ENCODE measurements at places on chromosomes 11 and 22.

DNA sequence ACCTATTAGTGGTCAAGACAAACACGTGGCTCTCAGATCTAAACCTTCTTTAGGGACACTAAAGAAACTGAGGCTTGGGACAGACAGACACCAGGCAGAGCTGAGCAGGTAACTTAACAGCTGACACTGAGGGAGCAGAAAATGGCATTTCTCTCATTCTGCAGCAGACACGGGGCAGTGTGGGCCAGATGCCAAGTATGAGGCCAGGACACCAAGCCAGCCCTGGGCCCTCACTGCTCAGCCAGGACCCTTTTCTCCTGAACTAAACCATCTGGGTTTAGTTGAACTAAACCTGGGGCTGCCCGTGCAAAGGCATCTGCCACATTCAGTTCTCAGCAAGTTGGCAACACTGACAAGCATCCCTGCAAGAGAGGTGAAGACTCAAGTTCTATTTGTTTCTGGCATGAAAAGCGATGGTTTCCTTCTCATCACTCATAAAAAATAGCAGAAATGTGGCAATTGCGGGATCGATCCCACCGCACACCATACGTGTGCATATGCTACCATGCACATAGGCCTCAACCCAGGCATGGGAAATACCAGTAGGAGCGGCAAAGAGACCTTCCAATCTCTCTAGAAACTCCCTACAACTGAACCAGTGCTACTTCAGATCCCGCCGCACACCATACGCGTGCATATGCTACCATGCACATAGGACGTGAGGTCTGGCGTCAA is 100.1 kb upstream of the BID start:
- H3K4me3 ChIP-seq = no peak overlapping the region
- DNase-seq = no peak
- peaks cover 8% of the 10 kb centered on the region for H3K36me3 ChIP-seq
- no peaks in the 10 kb centered on the region for H3K27me3 ChIP-seq
- no peaks in the 10 kb centered on the region for H3K4me1 ChIP-seq

- no peak for DNase-seq
- H3K27ac ChIP-seq = no peak overlapping the region
- H3K36me3 ChIP-seq = no peaks in the 10 kb centered on the region
- H3K27me3 ChIP-seq = peaks cover 32% of the 10 kb centered on the region
- H3K4me3 ChIP-seq = peak overlapping the region; percentile 75
Measured at GRCh38 chr22:23068832-23069385, 1.4 kb upstream of the GNAZ start.

- peaks cover 44% of the 10 kb centered on the region for H3K4me1 ChIP-seq
- peak; percentile 70 for DNase-seq
- H3K27me3 ChIP-seq = peaks cover 15% of the 10 kb centered on the region
- no peak overlapping the region for H3K4me3 ChIP-seq
- H3K36me3 ChIP-seq = peaks cover 2% of the 10 kb centered on the region
Measured at GRCh38 chr11:75140269-75141138, 10.4 kb upstream of the SLCO2B1 start.

- no peaks in the 10 kb centered on the region for H3K36me3 ChIP-seq
- H3K27ac ChIP-seq = no peak overlapping the region
- no peaks in the 10 kb centered on the region for H3K4me1 ChIP-seq
- no peak overlapping the region for H3K4me3 ChIP-seq
Measured at GRCh38 chr11:119583585-119583984, 145.4 kb downstream of the NECTIN1 start.

GRCh38 chr11:11296434-11296833 is 56.6 kb downstream of the CSNK2A3 start:
- no peak overlapping the region for H3K27ac ChIP-seq
- no peak for DNase-seq

- H3K4me3 ChIP-seq = no peak overlapping the region
- H3K4me1 ChIP-seq = peaks cover 11% of the 10 kb centered on the region
- no peak overlapping the region for H3K27ac ChIP-seq
Measured at GRCh38 chr22:50699001-50699755, 26.6 kb downstream of the SHANK3 start.
